Hematopoietic multipotent progenitor cell (in vitro differentiated cells): ENCODE measurements at places on chromosomes 12 and 14.
A peak's percentile ranks its signal among the peaks of the same experiment; 100 is the strongest.

- DNase-seq = no peak
Measured at GRCh38 chr14:27236601-27237000, 638.8 kb upstream of the NOVA1 start.

- DNase-seq = peak; percentile 33
Measured at GRCh38 chr14:96626916-96627315, 124.7 kb downstream of the PAPOLA start.

GRCh38 chr14:32507029-32507984 lies 178.2 kb downstream of the AKAP6 start:
- no peak for DNase-seq

DNA sequence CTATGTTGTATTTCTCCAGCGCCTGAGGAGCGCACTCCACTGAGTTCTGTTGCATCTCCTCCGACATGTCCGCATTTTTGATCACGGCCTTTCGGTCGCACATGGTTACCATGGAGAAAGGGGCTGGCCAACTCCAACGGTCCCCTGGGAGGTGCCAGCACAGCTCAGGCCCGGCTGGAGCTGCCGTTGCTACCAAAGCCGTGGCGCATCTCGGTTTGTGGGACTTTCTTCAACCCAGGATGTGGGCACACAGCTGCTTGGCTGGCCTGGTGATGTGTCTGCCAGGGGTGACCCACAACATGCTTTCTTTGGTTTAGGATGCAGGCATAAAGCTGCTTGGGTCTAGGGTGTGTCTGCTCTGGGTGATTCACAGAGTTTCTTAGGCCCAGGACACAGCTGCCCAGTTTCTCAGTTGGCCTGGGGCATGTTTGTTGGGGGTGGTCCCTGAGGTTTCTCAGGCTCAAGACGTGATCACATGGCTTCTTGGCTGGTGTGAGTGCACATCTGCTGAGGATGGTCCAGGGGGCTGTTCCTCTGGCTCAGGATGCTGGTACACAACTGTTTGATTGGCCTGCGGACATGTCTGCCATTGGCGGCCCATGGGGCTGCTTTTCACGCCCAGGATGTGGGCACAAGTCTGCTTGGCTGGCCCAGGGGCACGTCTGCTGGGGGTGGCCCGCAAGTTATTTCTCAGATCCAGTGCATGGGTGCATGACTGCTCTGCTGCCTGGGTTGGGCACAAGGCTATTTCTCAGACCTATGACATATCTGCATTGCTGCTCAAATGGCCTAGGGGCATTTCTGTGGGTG lies 25.9 kb upstream of the GTF2A1 start:
- DNase-seq = no peak

- DNase-seq = peak; percentile 2
Measured at GRCh38 chr12:87140262-87140661, 884.1 kb upstream of the MGAT4C start.

DNA sequence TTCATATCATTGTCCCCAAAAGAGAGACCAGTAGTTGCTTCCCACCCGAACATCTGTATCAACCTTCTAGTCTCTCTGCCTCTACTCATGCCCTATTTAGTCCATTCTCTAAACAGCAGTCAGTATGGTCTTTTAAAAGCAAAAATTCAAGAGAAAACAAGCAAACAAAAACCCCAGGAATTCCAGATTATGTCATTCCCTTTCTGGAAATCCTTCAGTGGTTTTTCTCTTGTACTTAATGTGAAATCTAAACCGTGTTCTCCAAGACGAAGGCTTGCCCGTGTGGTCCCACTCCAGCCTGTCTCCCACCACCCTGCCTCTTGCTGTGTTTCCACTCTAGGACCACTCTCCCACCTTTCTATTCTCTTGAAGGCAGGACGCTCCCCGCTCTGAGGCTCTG lies 90.8 kb downstream of the TMEM30B start:
- DNase-seq = no peak

DNA sequence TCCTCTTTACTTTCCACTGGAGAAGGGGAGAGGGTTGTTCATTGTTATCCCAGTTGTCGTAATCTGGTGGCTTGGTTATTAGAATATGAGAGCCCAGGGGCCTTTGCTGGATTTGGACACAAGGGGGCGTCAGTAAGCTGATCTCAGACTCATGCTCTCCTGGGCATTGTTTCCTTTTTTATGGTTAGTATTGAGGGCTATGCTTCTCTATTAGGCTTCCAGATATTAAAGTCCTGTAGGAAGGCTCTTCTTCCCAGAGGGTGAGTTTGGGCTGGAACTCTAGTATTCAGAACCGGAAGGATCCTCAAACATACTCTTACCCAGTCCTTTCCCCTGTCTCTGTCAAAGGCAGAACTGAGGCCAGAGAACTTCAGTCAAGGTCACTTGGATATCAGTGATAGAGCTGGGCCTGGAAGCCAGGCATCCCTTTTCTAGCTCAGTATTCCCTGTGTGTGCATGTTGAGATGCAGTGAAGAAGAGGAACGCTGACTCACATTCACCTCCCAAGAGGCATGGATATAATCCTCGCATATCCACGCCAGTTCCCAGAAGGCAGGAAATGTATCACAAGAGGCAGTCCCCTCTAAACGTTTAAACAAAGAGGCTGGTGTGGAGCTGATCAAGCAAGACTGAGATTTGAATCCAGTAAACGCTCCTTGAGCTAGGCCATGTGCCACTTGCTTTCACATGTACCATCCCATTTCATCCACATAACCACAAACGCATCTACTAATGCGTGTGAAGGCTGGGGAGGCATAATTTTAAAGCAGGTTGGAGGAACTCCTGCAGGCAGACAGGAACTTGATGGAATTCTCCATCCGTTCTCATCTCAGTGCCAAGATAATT lies 41.6 kb downstream of the UBE3B start:
- peak; percentile 26 for DNase-seq
